ENCODE measurements at places on chromosomes 2 and 18.

DNA sequence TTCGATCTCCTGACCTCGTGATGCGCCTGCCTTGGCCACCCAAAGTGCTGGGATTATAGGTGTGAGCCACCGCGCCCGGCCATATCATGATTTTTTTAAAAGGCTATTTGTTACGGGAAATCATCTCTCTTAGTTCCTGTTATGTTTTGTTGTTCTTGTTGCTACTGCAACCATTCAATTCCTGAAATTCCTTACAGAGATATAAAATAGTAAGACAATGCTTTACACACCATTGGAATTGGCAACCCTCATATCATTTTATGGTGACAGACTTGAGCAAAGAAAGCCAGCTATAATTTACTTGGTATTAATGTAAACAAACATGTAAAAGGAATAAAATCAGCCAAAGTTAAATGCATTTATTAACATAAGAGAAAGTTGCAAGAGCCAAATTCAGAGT, 163.0 kb downstream of the FIGN start:
- no peak for DNase-seq

DNA sequence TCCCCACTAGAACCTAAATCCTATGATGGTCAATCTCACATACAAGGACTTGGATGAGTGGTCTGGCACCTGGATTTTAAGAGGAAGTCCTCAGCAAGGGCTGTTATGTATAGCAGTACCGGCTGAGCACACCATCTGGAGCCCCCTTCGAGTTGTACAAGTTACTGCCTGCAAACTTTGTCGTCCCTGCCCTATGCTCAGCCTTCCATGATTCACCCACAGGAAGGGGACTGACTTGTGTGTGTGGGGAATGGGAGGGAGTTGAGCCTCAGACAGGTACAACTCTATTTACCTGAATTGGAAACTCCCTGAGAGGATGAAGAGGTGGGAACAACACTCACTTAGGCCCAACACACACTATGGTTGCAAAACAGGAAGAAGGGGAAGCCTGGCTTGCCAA, 186.6 kb downstream of the MYO5B start:
- DNase-seq = no peak

- DNase-seq = no peak
These were observed 3.0 kb downstream of the DHRS9 start for GRCh38 chr2:169072163-169072925.

DNA sequence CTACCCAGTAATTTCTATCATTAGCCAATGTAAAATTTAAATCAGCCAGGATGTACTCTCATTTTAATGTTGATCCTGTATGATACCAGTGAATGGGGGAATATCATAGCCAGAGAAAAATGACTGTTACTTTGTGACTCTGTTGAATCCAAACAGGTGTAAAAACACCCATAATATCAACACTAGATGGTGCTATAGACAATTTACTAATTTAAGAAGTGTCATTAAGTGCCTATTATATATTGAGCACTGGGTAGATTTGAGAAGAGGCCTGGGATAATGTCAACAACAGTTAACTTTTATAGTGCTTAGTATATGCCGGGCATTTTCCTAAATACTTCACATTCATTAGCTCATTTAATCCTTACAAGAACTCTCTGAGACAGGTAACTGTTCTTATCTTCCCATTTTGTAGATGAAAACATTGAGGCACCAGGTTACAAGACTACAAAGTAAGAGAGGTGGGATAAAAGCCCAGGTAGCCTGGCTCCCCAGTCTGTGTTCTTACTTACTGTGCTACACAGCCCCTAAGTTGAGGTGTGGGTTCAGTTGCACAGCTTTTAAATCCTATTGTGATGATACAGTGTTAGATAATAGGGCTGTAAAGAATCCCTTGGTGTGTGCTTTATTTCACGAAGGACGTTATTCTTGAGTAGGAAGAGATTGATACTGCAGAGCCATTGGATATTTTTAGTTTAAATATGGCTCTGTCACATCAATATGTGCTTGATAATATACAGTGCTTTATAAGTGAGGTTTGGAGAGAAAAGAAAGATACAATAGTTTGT, 325.5 kb downstream of the AGPS start:
- no peak for DNase-seq

- no peak for DNase-seq
These were observed 1.6 kb upstream of the RTP5 start for GRCh38 chr2:241867776-241868420.

- DNase-seq = no peak
These were observed 70.0 kb upstream of the PSMD14 start for GRCh38 chr2:161238265-161238559.

DNA sequence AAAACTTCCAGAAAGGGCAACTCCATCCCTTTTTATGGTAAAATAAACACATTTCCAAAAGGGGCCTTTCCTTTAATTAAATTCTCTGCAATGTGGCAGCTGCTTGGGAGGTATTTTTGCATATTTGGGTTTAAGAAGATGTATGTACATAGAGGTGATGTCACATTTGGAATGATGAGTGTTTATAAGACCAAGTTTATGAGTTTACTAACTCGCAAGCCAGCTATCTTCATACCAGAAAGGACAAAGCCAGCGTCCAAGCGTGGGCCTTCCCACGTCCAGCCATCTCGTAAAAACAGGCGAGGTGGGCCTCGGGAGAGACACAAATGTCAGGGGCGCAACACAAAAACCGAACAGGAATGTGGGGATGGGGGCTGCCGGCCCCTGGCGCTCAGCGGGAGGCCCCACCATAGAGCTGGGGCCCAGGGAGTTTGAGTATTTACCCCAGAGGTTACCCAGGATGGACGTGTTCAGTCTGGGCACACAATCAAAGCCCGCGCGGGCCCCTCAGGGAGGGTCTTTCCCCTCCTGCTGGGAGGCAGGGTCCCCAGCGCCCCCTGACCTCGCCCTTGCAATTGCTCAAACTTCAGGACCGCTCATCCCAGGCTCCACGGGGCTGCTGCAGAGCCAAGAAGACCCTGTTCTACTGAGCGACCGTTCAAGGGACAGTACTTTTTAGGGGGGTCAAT, 137.3 kb downstream of the TWIST2 start:
- DNase-seq = no peak

DNA sequence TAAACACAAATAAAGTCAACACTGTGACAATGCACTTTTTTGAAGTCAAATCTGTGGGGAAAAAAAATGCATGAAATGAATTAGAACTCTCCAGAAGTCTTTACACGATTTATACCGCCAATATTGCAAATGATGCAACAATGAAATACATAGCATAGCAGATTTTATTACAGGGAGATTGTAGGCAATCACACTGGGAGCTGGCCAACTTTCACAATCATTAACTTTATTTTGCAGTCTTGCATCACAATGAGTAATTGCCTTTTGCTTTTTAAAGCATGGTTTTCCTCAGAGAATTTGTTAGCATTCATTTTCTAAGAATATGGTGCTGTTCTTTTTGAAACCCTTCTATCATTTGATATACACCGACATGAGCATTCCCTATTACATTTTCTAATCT, 366.4 kb upstream of the FSIP2 start:
- DNase-seq = no peak

DNA sequence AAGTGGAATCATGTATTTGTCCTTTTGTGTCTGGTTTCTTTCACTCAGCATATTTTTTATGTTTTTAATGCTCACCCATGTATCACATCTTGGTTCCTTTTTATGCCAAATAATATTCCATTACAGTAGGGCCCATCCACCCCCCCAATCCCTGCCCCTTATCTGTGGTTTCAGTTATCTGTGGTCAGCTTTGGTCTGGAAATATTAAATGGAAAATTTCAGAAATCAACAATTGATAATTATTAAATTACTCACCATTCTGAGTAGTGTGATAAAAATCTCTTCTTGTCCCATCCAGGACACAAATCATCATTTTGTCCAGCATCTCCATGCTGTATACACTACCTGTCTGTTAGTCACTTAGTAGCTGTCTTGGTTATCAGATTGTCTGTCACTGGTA, 66.7 kb downstream of the BIRC6 start:
- DNase-seq = no peak

GRCh38 chr18:66630831-66631230, 26.9 kb upstream of the CDH19 start:
- DNase-seq = no peak

DNA sequence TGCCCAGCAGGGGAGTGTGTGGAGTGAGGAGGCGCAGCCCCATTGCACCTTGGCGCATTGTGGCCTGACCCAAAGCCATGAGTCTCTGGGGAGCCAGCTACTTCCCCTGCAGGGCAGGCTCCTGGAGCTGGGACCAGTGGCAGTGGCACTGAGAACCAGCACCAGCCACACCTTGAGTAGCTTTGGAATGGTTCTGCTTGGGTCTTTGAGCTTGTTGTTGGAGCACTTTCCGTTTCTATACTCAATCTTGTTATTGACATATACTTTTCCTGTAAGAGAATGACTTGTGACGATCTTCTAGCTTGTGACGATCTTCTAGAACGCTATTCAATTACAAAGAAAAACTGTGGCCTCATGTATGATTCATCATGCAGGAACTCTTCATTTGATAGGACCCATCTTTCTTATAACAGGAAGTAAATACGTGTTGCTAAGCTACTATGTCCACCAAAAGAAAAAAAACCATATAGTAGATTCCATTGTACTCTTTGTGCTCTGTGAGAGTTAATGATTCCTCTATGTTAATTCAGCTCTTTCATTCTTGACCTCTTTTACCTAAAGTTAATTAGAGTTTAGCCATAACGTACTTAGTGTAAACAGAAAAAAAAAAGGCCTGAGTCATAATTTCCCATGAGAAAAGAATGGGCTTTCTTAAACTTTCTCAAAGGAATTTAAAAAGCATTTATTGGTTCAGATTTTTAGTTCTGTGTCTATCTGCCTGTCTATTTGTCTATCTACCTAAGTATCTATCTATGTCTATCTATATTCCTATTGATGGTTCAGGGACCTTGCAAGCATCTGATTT, 113.1 kb downstream of the GATA6 start:
- DNase-seq = no peak
